ENCODE measurements at places on chromosomes 12 and 14. TPM values are rescaled to one million over a fixed set of nuclear protein-coding genes. Genes with fewer than 3 reads are reported as not detected.

Gene NR1H4
- not detected for total RNA-seq

Gene CLIP1
- 92.5 TPM for total RNA-seq

Gene KLRD1
- total RNA-seq = 1.6 TPM

Gene CKAP4
- 35.0 TPM for total RNA-seq

Gene GALNT6
- 0.62 TPM for total RNA-seq

Gene ACOT6
- total RNA-seq = not detected

Gene ITPK1
- 115 TPM for total RNA-seq

Gene FGF23
- not detected for total RNA-seq

All from Right ventricle myocardium superior (tissue), 1 donor.